Nephron progenitor cell (in vitro differentiated cells): ENCODE measurements at places on chromosomes 5 and 9.

DNA sequence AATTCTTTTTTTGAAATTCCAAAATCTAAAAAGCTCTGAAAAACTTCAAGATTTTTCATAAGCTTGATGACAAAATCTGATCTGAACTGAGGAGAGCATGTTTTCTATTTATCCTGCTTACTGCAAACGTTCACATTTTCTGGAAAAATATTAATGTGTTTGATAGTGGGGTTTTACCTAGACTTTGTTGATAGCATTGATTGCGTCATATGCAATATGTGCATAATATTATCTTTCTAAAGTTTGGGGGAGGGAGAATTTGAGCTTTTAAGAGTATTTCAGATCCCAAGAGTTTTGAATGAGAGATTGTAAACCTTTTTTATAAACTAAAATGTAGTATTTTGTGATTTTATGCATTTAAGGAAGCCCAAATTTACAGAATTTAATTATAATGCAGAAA, 62.8 kb upstream of the CDH6 start:
- DNase-seq, result no peak

DNA sequence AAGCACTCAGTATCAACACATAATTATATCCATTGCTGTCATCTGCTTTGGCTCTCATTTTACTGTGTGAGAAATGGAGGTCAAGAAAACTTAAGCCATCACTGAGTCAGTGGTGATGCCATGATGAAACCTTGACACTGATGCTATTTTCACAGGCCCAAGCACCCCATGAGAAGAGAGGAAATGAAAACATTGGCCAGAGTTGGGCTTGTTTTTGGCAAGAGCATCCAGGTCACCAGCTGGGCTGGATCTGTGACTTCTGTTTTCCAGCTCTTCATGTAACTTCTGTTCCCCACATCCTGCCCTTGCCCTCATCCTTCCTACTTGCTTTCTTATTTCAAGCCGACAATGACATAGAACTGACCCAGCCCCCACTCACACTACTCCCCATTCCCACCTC, 10.0 kb downstream of the LCP2 start:
- no peak for DNase-seq

- no peak for DNase-seq
Measured at GRCh38 chr9:120104771-120105170, 475.2 kb downstream of the CDK5RAP2 start.

- DNase-seq, result no peak
Measured at GRCh38 chr9:133761641-133762248, 23.6 kb upstream of the SARDH start.

DNA sequence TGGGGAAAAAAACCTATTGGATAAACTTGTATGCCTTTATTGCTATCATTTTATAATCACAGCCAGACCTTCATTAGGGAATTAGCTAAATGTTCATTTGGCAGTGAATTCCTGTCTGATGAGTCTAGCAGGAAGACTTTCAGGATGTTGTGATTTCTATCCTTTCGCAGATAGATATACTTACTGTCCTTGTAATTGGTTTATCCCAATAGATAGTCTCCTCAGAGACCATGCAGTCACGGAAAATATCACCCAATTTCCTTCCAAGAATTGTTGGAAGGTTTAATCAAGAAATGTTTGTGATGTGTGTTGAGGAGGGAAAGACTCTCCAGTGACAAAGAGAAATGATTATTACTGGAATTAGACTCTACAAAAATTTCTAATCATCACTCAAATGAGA, 1937.9 kb upstream of the WWC1 start:
- DNase-seq, result no peak

DNA sequence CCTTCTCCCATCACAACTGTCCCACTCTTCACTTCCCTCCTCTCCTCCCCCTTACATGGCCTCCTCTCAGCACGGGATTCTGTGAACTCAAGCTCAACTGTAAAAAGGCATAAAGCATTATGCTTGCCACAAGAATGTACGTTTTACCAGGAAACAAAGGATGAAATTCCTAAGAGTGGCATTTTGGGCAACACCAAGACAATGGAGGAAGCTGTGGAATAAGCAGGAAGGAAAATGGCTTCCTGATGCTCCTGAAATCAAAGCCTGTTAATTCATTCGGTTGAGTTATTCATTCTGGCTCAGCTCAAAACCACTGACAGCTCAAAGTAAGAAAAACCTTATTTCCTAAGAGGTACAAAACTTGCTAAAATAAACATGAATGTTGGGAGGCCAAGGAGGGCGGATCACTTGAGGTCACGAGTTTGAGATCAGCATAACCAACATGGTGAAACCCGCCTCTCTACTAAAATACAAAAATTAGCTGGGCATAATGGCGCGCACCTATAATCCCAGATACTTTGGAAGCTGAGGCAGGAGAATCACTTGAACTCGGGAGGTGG, 40.8 kb upstream of the DMRT1 start:
- DNase-seq, result no peak

- DNase-seq, result no peak
Measured at GRCh38 chr9:111657051-111657450, 4.4 kb upstream of the GNG10 start.

- DNase-seq, result no peak
Measured at GRCh38 chr9:137781906-137782585, 95.5 kb upstream of the CACNA1B start.

GRCh38 chr5:149559706-149560105, 8.5 kb upstream of the CSNK1A1 start:
- no peak for DNase-seq

DNA sequence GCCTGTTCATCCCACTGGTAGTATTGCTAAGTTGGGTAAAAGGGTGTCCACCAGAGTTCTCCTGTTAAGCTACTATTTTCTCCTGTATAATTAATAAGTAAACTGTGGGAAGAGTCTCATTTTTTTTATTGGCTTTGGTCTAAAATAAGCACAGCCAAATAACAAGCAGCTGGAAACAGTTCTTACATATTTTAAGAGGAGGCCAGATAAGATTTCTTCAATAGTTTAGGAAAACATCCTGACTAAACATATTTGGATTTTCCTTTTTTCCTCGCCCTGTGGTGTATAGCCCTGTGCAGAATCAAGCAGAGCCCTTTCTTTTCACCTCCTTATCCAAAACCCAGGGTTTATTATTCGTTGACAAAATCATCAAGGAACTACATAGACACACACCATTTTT, 122.2 kb upstream of the ZNF608 start:
- no peak for DNase-seq

- no peak for DNase-seq
Measured at GRCh38 chr5:168136340-168136739, 155.1 kb upstream of the WWC1 start.

GRCh38 chr9:90502134-90502533, 140.5 kb downstream of the DIRAS2 start:
- no peak for DNase-seq

- DNase-seq, result no peak
Measured at GRCh38 chr5:122977319-122977718, 59.2 kb downstream of the PPIC start.

DNA sequence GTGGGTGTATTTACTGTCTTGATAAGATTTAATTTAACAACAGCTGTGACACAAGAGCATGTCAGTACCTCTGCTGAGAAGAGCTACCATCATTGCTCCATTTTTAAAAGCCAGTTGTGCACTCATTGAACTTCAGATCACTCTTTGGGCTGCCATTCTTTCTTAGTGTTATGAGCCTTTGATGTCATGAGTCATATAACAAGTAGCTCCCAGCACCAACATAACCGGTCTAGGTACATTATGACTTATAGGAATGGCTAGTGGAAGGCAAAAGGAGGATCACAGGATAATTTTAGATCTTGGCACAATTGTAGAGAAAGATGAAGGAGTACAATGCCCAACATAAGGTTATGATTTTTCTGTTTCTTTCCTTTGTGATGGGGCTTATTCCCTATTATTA, 170.8 kb upstream of the FBN2 start:
- DNase-seq, result no peak

- DNase-seq, result no peak
Measured at GRCh38 chr9:116499986-116500871, 186.9 kb upstream of the TRIM32 start.

- no peak for DNase-seq
Measured at GRCh38 chr9:69443178-69443577, 118.2 kb downstream of the ENTREP1 start.

DNA sequence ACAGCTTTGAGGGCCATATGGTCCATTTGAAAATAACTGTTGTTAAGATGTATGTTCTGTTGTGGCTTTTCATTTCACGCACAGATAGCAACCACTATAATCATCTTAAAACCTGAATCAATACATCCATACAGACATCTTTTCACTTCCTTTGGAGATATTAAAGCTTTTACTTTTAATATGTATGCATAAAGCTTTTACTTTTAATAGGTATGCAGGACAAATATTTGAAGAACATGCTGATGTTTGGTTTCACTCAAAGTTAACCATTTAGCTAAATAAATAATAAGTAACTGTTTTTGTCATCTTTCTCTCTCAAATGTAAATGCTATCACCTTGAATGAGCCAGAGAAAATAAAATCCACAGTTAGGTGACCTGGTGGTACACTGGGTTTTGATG, 108.6 kb downstream of the OXCT1 start:
- DNase-seq, result no peak

DNA sequence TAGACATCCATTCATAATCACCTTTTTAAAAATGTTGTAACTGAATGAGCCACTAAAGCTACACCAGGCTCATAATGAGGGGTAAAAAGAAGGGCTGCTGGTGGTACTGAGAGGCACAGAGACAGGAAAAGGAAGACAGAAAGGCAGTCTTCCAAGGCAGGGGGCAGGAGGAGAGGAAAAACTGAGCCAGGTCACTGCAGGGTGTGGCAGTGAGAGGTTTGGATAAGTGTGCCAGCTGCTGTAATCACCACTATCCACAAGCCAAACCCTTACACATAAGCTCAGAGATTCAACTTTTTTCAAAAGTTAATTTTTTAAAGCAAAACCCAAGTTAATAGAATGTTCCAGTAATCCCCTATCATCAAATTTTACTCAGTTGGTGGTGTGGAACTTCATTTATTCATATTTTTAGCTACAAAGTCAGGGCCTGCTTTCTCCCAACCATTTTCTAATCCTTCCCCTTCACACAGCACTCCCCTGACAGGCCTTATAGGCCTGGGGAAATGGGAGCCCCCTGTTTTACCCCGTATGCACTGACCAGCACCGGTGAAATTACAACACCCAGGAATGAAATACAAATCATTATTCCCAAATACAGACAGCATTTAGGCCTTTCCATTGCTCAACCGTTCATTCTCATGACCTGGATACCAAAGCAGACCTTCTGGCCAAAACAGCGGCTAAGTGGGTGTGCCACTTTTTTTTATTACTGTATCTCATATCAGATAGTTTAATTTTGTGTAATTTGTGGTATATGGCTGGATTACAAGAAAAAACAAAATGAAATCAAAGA, 76.3 kb downstream of the EFNA5 start:
- no peak for DNase-seq

DNA sequence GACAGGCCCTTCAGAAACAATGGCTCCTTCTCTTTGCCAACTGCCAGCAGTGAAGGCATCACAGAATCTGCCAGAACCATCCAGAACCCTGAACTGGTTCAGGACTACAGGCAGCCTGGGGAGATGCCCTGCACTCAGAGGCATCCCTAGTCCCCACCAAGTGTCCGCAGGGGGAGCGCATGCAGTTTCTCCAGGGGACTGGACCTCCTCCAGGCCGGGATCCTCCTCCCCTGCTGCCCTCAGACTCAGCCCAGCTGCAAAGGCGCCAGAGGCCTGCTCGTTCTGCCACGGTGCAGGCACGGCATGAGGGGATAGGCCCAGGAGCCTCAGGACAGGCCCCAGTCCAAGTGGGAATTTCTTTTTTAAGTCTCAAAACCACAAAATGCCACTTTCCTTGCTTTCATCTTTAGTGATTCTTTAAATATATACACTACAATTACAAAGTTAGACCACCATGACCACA, 72.0 kb downstream of the SEMA4D start:
- DNase-seq, result no peak

DNA sequence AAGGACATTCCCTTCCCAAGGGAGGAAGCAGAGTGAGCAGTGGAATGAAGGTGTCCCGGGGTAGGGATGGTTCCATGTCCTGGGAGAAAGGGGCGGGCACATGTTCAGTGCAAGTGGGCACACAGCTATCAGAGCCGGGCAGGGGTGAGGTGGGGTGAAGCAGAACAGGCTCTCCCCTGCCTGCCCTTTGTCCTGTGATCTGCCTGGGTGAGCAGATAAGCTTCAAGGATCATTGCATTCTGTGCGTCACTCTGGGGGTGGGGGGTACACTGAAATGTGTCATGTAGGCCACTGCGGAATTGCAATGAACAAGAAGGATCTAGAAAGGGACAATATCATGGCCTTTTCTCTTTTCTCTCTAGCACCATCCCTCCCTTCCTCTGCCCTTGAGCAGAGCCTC, 61.7 kb upstream of the SHB start:
- peak; percentile 17 for DNase-seq

- no peak for DNase-seq
Measured at GRCh38 chr5:39273314-39273954, 54.1 kb upstream of the FYB1 start.

DNA sequence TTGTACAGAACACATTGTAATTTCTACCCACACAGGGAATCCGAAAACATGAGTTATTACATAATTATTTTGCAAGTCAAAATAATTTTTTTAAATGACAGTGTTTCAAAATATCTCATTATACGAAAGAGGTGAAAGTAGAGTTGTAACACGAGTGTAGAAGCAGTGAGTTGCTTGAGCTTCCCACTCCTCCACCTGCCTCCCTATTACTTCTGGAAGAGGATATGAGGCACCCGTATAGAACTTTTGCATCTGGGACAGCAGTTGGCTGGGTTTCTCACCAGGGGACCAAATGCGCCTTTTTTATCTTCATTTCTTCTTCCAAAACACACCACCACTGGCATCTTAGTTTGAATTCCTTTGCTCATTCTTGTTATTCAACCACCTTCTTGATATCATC, 779.0 kb upstream of the COX7C start:
- DNase-seq, result no peak

GRCh38 chr5:1515921-1516571, 7.7 kb downstream of the LPCAT1 start:
- no peak for DNase-seq

GRCh38 chr9:133894377-133895321, 97.5 kb downstream of the VAV2 start:
- DNase-seq, result no peak

- DNase-seq, result no peak
Measured at GRCh38 chr5:124832510-124832909, 86.1 kb upstream of the ZNF608 start.

- DNase-seq, result peak; percentile 84
Measured at GRCh38 chr9:109779711-109780452, at the start of gene PALM2AKAP2. TSS of gene PALM2AKAP2 (plus strand) at chr9:109780198. CDS start at chr9:109780489, 291 bp downstream.

DNA sequence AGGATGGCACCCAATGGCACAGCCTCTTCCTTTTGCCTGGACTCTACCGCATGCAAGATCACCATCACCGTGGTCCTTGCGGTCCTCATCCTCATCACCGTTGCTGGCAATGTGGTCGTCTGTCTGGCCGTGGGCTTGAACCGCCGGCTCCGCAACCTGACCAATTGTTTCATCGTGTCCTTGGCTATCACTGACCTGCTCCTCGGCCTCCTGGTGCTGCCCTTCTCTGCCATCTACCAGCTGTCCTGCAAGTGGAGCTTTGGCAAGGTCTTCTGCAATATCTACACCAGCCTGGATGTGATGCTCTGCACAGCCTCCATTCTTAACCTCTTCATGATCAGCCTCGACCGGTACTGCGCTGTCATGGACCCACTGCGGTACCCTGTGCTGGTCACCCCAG, 25.4 kb downstream of the HRH2 start:
- no peak for DNase-seq

- DNase-seq, result no peak
Measured at GRCh38 chr5:68647743-68648142, 432.2 kb downstream of the PIK3R1 start.
